ENCODE measurements at places on chromosomes 2 and 18. TPM values are rescaled to one million over a fixed set of nuclear protein-coding genes. Genes with fewer than 3 reads are reported as not detected.

COPS9 gene
- 317 TPM for polyA plus RNA-seq

GREB1 gene
- polyA plus RNA-seq, result not detected

DES gene
- 7.0 TPM for polyA plus RNA-seq

CACNB4 gene
- polyA plus RNA-seq, result 0.12 TPM

KRCC1 gene
- polyA plus RNA-seq, result 16.8 TPM

TMEM182 gene
- 2.6 TPM for polyA plus RNA-seq

SERPINB11 gene
- not detected for polyA plus RNA-seq
